ENCODE measurements at places on chromosomes 11 and 22.

GRCh38 chr11:121328176-121328966 lies 35.8 kb downstream of the SC5D start:
- ATAC-seq: peak; percentile 65

DNA sequence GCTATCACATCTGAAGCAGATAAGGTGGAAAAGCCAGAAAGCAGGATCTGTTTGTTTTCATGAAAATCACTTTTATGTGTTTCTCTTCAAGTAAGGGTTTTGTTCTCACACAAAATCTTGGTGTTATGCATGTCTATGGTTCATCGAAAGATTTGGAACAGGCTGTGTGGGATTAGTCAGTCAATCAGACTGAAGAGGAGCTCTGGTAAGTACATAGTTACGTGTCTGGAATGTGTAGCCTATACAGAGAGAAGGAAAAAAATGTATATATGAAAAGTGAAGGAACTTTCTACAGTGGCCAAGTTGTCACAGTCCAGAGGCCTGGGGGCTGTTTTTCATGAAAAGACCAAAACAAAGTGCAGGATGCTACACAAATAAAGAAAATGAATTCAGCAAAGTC lies 156.7 kb downstream of the CNTN5 start:
- ATAC-seq: no peak

DNA sequence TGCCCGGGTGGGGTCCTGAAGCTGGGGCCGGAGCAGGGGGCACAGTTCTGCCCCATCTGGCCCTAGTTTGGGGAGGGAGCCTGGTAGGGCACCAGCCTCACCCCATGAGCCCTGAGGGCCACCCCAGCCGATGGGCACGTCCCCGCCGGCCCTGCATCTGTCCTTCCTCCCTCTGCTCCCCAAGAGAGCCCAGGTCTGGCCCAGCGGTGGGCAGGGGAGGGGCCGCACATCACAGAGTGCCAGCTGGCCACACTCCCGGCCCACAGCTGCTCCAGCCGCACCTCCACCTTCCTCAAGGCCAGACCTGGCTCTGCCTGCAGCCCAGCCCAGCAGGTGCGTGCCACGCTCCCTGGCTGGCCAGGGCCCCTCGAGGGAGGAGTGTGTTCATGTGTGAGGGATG lies 21.6 kb downstream of the BRSK2 start:
- ATAC-seq: no peak

DNA sequence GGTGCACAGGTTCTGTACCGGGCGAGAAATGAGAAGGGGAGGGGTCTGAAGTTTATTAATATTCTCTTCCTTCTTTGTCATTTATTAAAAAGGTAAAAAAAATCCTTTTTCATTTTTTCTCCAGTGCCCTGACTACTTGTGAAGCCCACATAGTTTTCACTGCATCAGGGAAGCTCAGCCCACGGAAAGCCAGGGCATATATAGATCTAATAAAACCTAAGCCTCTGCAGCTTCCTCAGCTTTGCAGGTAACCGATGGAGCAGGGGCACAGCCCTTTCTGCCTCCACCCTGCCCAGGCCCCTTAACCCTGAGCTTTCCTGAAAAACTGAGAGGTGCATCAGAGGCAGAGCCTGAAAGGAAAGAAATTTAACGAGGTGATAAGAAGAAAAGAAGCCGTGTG lies 140.1 kb downstream of the NXPE2 start:
- ATAC-seq: no peak

DNA sequence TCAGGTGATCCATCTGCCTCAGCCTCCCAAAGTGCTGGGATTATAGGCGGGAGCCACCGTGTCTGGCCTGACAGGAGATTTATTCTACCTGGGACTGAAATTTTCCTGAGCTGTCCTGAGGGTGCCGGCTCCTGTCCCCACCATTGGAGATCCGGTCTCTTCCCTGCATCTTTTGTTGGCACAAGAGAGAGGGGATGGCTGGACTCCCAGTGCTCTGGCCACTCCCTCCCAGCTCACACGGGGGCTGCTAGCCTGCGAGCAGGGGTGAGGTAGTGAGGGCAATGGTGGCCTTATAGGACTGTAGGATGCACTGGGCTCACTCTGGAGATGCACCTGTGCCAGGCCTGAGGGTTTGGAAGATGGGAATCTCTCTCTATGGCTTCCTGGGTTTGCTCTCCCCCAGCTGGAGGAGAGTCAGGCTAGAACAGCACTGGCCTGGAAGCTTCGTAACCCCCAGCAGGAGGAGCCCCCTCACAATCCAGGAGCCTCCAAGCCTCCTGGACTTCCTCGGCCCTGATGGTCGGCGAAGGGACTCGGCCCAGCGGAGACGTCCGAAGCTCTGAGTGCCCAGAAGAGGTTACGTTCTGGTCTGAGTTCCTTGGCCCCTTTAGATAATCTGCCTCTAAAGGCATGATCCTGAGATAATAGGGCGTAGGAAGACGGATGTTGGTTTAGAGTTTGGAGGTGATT lies 106.4 kb downstream of the NECTIN1 start:
- no peak for ATAC-seq

DNA sequence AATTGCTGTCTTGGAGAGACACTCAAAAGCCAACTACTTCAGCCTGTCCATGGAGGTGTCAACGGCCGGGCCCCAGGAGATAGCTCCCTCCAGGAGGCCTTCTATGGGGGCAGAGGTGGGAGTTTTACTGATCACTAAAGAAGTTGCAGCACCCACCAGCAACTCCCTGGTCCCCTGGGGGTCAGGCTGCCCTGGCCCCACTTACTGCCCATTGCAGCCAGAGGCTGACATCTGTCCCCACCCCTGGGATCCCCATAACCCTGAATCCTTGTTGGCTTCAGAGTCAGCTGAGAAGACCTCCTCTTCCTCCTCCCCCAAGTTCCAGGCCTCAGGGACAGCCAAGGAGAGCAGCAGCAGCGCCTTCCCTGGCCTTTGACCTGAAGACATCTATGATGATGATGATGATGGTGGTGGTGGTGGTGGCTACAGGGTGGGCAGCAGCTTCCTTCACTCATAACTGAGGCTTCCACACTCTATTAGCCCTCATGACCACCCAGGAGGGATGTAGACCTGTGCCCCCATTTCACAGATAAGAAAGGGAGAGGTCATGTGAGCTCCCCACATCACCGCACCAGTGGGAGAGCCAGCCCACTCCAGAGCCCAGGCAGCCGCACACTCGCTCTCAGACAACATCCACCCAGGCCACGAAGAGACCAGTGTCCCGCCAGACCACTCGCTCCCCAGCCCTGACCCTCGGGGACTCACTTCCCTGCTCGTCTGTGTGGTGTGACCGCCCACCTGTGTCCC lies 43.8 kb upstream of the FGF3 start:
- no peak for ATAC-seq

GRCh38 chr11:72935700-72936099 lies 121.5 kb downstream of the ATG16L2 start:
- no peak for ATAC-seq

GRCh38 chr22:28381429-28382167 lies 298.0 kb downstream of the TTC28 start:
- ATAC-seq: no peak

DNA sequence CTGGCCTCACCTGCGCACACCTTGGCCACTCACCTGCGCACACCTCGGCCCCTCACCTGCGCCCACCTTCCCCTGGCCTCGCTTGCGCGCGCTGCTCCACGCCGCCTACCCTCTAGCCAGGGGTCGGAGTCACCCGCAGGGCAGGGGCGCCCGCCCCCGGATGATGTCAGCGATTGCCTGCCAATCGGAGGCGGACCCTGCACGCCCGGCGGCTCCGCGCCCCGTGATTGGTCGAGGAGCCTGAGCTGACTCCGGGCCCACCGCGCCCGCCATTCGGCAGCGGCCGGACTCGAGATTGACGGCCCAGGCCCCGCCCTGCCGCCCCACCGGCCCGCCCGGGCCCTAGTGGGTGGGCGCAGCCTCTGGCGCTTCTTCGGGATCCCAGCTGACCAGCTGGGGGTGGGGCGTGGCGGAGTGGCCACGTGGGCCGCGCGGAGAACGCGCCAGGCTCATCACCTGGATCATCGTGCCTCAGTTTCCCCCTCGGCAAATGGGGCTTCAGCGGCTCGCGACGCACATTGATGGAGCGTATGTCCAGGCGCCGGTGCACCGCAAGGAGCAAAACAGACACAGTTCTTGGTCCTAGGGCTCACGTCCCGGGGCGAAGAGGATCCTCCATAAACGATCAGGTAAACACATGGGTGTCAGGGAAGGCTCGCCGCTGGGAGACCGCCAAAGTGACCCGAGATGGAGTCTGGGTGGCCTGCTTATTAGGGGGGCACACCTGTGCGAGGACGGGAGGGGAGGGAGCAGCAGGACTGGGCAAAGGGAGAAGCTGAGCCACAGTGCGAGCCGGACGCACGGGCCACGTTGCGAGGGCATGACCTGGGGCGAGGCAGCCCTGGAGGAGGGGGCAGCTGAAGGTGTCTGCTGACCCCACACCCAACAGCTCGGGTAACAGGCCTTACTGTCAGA lies at the start of gene DHCR7:
Gene DHCR7 (minus strand): TSS at position 137 of the 915 bp plus-strand sequence. CDS start 3,441 bp downstream, outside the sequence.
- ATAC-seq: peak; percentile 90

DNA sequence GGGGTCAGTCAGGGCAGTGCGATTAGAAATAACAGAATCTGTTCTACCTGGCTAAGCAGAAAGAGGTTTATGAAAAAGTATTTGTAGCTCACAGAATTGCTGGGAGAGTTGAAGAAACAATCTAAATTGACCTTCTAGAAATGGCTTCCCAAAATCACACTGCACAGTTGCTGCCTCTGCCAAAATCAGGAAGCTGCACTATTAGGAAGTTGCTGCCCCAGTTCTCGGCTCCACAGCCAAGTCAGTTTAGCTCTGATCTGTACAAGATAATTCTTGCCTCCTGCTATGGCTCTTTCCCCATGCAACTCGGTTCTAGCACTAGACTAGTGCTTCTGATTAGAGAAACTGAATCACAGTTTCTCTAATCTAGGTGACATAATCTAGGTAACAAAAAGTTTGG lies 16.0 kb upstream of the CCDC90B start:
- no peak for ATAC-seq

DNA sequence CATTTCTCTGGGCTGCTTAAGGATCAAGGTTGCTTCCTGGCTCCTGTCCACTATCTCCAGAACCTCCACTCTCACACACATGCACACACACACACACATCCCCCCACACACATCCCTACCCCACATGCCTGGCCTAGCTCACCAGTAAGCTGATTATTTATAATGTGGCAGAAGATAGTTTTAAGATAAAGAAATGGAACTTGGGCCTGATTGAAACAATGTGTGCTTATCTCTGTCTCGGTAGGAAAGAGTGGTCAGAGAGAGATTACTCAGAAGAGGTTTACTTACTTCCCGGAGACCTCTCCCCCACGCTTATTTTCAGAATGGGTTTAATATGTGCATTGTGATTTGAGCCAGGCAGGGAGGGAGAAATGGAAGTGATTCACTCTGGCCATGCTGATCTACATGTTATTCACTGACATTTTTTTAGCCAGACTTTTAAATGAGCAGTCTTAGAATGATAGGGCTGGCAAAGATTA lies 422.4 kb downstream of the TENM4 start:
- no peak for ATAC-seq

DNA sequence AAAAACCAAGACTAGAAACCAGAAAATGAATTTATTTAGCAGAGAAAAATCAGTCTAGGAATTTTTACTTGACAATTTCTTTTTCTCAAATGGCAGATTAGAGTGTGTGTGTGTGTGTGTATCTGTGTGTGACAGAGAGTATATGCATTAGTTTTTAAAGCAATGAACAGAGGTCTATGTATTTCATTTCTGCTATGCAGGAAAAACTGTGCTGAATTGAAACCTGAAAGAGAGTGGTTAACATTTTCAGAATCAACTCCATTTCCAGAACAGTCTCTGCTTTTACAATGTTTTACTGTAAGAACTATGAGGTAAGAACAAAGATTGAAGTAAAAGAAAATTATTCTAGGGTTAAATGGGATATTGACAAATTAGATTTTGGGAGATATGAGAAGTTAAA lies 114.8 kb downstream of the GRM5 start:
- no peak for ATAC-seq

DNA sequence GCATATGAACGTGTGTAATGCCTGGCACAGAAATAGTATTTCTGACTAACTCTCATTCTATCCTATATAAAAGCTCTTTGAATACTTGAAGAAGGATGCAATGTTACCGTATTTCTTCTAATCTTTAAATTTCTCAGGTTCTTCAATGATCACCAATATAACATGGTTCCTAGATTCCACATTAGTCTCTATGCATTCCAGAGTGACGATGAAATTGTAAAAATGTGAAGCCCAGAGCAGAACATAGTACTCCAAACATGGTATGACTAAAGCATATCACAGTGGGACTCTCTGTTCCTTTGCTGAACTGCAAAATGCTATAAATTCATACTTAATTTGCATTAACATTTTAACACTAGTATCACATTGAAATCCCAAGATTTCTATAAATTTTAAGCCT lies 877.6 kb upstream of the CHORDC1 start:
- no peak for ATAC-seq

GRCh38 chr11:125275905-125276618 lies 111.5 kb downstream of the PKNOX2 start:
- ATAC-seq: no peak

GRCh38 chr22:25651332-25652085 lies 87.0 kb downstream of the GRK3 start:
- ATAC-seq: no peak

DNA sequence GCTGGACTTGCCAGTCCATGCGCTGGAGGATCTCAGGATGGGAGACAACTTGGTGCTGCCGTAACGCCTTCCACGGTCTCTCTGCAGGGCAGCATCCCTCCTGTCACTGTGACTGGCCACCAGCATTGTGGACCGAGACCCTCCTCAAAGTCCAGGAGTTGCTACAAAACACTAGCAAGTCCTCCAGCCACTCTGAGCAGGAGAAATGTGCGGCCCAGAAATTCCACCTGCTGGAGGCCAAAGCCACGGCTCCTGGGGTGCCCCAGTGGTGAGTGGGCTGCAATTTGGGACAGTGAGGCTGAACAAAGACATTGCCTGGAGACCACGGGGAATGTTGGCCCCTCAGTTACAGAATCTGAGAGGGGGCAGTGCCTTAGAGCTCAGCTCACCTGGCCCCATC lies 6.9 kb upstream of the DSCAML1 start:
- no peak for ATAC-seq

GRCh38 chr11:75602951-75603350 lies 40.9 kb downstream of the SERPINH1 start:
- ATAC-seq: no peak

- ATAC-seq: no peak
Observed at GRCh38 chr11:95375886-95376285, 144.9 kb upstream of the SESN3 start.

- ATAC-seq: no peak
Observed at GRCh38 chr11:368414-369335, 624 bp upstream of the B4GALNT4 start.

- ATAC-seq: peak; percentile 45
Observed at GRCh38 chr11:10930972-10931760, 73.3 kb upstream of the ZBED5 start.

GRCh38 chr11:8320076-8320475 lies 56.4 kb upstream of the LMO1 start:
- no peak for ATAC-seq

DNA sequence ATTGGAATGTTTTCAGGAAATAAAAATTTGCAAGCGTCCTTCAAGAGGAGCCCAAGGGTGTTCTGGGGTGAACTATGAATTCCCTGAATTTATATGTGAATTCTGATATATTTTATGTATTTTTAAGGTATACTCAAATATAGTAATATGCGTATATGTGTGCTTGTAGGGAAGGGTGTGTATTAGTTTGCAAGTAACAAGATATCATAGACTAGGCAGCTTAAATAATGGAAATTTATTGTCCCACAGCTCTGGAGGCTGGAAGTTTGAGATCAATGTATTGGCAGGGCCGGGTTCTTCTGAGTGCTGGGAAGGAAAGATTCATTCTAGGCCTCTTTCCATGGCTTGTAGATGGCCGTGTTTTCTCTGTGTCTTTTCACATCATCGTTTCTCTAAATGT lies 16.2 kb upstream of the SLC6A5 start:
- ATAC-seq: no peak

- no peak for ATAC-seq
Observed at GRCh38 chr11:105045676-105046296, 651 bp upstream of the CARD16 start.

All from activated CD4-positive, CD25-positive, alpha-beta regulatory T cell treated with anti-CD3 and anti-CD28 coated beads, Interleukin-2, amount 50 U/mL, for 24 hours (primary cell).